NCI-H524 (cell line): ENCODE measurements at places on chromosomes 16 and 17.

DNA sequence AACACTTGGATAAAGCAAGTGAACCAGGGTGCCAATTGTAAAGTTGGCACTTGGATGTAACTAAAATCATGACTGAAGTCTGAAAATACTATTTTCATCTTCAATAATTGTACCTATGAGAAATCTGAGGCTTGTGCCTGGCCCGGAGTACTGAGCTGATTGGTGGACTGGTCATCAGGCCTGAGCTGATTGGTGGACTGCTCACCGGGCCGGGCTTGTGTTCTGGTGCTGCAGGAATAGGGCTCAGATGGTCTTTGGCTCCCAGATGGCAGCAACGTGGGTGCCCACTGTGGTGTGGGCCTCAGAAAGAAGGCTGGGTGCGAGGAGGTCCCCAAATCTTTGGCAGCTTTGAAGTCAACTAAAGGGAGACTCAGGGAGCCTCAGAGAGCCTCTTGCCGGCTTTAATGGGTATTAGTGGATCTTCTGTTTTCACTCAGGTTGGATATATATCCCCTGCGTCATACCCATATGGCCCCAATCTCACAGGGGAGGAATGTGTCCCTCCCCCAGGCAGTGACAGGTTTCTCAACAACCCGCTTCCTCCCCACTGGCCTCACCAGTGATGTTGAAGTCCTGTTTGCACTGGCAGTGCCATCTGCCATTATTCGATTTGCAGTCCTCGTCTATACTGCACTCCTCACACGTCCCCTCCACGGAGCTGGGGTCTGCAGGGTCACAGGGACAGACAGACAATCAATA lies 4.7 kb downstream of the UMOD start:
- DNase-seq = no peak

- no peak for DNase-seq
These were observed 23.6 kb upstream of the DYNC1LI2 start for GRCh38 chr16:66774981-66775380.

DNA sequence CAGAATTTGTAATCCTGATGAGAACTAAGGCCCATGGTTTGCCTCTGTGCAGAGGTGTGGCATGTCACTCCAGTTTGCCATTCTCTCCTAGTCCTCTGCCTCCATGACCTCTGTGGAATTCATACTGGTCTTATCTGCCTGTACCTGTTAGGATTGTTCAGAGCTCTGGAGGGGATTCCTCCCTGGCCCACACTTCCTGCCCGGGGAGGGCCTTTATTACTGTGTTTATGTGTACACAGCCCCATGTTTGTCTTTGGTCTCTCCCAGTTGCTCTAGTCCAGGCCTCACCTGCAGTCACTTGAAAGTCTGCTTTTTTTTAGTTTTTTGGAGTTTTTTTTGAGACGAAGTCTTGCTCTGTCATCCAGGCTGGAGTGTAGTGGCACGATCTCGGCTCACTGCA lies 36.4 kb downstream of the RHBDL3 start:
- no peak for DNase-seq

DNA sequence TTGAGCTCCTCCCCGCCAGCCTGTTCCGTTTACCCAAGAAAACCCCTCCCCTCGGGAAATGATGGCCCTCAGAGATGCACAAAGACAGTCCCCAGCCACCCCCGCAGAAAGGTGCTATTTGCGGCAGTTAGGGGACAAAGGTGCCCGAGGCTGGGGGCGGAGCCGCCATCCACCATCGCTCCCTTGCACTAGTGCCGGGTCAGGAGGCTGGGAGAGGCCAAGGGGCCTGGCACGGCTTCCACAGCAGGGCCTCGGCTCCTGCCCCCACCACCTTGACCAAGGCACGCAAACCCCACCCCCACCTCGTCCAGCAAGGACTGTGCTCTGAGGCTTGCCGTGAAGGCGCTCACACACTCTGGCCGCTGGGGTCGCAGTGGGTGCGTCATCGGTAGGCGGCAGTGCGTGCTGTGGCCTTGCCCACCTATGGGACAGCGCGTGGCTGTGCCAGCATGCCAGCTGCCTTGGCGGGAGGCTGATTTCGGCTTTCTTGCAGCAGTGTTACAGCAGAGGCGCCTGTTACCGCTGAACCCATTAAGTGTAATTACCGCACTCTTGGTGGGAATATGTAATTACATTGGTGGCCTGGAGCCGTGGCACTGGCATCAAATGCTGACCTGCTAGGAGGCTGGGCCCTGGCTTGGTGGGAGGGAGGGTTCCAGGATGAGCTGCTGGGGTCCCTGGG lies 31.8 kb downstream of the TPSG1 start:
- peak; percentile 46 for DNase-seq

- DNase-seq = no peak
These were observed 4.0 kb upstream of the ZFHX3 start for GRCh38 chr16:73051961-73052360.

DNA sequence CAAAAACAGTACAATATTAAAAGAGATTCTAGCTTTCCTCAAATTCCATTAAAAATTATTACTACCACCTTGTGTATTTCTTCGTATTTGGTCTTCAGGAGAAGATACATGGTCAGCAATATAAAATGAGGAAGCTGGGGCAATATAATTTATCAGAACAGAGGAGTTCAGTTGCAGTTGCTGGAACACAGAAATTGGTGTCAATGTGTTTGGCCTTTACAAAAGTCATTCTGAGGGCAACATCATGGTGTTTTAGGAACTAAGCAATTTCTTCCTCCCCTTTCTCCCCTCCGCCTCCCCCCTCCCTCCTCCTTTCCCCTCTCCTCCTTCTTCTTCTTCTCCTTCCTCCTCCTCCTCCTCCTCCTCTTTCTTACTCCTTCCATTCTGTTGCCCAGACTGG lies 102.1 kb downstream of the YPEL2 start:
- no peak for DNase-seq

DNA sequence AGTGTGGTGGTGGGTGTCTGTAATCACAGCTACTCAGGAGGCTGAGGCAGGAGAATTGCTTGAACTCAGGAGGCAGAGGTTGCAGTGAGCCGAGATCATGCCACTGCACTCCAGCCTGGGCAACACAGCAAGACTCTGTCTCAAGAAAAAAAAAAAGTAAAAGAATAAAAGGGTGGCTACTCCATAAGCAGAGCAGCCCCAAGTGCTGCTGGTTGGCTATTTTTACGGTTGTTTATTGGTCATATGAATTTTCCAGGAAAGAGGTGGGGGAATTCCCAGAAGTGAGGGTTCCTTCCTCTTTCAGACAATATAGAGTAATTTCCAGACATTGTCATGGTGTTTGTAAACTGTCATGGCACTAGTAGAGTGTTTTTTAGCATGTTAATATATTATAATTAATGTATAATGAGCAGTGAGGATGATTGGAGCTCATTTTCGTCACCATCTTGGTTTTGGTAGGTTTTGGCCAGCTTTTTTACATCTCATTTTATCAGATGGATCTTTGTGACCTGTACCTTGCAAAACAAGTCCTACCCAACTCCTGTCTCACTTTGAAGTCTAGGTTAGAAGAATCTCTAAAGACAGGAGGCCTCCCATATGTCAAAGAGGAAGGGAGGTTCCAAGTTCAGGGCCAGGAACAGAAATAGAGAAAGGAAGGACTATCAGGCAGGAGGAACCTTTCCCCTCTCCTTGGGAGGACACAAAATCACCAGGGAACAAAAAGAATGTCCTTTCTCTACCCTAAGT lies 39.1 kb downstream of the HOXB1 start:
- DNase-seq = no peak

DNA sequence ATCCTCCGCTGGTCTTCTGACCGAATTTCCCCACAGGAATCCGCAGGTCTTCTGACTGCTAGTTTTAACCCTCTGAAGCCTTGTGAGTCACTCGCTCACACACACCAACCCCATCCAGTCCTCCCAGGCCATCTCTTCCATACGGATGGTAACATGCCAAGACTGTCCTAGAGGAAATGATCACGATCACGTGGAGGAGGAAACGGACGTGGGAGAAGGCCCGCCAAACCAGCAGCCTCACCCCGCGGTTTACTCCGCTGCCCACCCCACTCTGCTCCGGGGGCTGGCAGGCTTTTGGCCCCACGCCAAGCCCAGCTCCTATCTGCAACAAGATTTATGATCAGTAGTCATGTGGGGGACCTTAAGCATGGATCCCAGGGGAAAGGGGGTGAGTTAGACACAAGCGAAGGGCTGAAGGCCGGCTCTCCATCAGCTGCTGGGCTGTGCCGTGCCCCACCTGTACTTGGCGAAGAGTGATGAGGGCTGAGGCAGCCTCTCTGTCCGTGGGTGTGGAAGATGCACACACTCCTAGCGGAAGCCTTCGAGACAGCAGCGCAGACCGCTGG lies 1.5 kb upstream of the FAAP100 start:
- DNase-seq = peak; percentile 44

DNA sequence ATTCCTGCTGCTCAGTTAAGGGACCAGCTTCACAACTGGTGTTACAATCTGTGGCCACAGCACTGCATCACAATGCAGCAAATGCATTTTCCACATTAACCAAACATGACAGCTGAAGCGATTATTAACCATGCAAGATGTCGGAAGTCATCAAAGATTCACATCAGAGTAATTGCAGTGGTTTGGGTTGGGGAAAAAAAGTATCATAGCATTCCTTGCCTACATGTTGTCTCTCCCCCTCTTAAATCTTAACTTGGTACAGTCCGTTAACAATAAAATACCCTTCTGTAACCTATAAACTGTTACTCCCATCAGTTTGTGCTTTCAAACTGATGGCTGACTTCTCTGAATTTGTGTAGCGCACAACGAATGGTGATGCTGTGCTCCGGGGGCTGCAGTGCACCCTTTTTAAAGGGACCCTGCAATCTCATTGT lies 51.6 kb downstream of the NUP93 start:
- no peak for DNase-seq

DNA sequence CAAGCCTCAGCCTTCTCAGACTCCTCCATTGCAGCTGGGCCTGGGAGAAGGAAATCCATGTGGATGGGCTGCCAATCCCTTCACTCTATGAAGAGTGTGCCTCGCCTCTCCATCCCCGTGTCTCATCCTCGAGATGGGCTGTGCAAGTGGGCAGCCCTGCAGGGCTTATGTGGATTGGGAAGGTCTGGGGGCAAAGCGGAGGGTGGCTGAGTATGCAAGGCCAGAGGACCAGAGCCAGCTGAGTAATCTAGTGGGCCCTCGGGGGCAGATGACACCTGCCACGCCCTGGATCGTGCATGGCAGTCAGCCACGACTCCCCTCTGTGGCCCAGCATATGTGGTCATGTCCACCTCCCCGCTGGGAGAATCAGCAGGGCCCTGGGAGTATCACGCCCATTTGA lies 78.9 kb downstream of the IRX5 start:
- DNase-seq = no peak

GRCh38 chr16:86075488-86075785 lies 176.5 kb downstream of the IRF8 start:
- no peak for DNase-seq

- no peak for DNase-seq
These were observed 12.3 kb upstream of the CCL2 start for GRCh38 chr17:34242587-34243363.

GRCh38 chr16:12021578-12022253 lies 45.2 kb downstream of the SNX29 start:
- DNase-seq = no peak

GRCh38 chr16:84040226-84040822 lies 2.3 kb downstream of the SLC38A8 start:
- DNase-seq = no peak

DNA sequence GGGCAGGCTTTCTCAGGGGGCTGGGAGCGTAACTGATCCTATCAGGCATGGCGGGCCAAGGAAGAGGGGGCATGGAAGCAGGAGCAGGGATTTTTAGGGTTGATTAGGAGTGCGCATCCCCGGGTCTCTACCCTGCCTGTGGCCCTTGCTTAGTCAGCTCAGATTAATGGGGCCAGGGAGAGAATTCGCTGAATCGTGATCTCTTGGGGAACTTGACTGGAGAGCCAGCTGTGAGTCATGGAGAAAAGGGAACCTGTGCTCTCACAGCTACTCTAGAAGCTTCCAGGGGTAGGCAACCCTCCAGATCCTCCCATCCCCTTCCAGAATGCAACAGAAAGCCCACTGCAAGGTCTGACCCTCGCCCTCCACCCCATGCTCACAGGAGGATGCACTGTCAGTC lies 3.6 kb downstream of the FOXN1 start:
- no peak for DNase-seq

DNA sequence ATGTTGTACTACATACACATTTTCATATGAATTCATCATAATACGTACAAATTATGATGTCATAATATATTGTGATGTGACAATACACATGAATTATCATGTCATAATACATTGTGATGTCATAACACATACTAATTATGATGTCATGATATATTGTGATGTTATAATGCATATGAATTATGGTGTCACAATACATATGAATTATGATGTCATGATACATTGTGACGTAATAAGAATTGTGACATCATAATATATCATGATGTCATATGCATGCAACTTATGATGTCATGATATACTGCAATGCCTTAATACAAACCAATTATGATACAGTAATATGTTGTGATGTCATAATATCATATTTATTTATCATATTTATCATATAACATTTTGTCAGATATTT lies 2074.3 kb downstream of the TP53TG3F start:
- no peak for DNase-seq

DNA sequence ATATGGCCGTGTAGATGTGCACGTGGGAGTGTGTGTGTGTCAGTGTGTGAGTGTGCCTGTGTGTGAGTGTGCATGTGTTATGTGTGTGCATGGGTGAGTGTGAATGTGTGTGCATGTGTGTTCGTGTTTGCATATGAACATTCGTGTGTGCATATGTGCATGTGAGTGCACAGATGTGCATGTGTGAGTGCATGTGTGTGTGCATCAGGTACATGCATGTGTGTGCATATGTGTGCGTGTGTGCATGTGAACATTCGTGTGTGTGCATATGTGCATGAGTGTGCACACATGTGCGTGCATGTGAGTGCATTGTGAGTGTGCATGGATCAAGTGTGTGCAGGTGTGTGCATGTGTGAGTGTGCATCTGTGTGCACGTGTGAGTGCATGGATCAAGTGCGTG lies 2.5 kb upstream of the TPSAB1 start:
- no peak for DNase-seq

DNA sequence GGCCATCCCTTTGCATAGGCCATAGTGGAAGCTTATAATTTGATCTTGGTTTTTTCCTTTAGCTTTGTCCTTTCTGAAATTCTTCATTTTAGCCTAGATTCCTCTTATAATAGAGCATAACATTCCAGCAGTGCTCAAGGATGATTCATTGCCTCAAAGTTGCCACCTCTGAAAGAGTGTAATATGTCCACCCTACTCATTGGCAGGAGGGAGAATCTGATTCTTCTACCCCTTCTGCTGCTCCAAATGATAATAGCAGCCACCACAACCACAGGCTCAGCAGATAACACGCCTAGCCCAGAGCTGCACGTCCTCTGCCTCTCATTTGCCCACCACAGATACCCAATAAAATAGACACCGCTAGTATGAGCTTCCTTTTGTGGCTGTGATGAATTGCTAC lies 337.4 kb upstream of the HSBP1 start:
- no peak for DNase-seq
